ENCODE measurements at places on chromosomes 6 and 20.

DNA sequence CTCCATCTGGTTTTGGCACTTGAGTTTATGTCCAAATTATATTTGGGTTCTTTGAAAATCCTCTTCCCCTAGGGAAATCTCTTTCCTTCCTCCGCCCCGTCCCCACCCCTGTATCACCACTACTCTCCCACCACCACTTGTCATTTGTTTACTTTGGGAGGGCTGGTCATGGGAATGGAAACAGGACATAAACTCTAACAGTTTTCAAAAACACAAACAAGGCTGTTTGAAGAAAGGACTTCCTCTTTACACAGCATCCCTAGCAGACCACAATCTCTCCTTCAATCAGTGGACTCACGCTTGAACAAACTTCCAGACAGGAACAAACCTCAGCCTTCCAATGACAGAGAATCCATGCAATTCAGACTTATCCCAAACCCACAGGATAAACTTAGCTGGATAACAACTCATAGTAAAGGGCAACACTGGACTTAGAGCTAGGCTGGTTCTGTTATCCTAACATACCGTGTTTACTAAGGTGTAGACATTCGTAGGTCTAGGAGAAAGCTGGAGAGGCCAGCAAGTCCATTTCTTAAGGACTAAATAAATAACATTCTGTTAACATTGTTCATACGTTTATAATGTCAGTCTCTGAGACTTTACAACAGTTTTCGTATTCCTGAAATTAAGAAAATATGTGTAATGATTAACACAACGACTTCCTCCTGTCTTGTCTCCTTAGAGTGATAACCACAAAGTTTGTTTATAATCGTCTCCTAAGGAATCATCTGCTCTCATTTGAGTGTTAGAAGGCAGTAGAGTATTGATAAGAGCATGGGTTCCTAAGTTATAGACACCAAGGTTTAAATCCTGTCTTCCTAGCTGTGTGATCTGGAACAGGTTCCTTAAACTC lies 44.1 kb upstream of the CTAGE9 start:
- no peak for DNase-seq

DNA sequence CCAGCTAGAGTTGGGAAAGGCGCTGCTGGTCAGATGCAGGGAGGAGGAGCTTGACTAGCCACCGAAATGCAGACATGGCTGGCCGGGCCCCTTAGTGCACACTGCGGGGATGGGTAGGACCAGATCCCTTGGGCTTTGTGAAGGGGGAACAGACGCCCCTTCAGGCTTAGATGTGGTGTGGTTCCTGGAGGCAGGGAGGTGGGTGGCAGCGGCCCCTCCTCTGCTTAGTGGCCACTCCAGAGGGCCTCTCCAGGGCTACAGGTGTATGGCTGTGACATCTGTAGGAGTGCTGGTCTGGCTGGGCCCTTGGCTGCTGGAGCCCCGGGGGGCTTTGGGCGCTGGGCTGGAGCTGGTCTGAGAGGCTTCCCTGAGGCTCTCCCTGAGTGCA lies 5.9 kb downstream of the CCND3 start:
- DNase-seq = no peak

DNA sequence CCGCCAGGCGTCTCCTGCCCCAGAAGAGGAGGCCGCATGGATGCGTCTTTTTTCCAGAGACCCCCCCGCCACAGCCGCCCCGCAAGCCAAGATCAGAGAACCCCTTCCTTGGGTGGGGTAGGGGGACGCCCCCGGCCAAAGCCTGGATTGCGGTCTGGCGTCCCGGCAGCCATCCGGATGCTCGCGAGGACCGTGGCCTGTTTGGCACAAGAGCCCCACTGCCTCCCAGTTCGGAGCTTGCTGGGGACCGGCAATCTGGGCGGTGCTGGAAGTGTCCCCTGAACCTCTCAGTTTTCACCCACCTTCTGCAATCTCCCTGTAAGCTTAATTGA lies 924 bp downstream of the FAM162B start:
- DNase-seq = no peak

- DNase-seq = no peak
Measured at GRCh38 chr20:19787366-19787765, 29.3 kb downstream of the RIN2 start.

DNA sequence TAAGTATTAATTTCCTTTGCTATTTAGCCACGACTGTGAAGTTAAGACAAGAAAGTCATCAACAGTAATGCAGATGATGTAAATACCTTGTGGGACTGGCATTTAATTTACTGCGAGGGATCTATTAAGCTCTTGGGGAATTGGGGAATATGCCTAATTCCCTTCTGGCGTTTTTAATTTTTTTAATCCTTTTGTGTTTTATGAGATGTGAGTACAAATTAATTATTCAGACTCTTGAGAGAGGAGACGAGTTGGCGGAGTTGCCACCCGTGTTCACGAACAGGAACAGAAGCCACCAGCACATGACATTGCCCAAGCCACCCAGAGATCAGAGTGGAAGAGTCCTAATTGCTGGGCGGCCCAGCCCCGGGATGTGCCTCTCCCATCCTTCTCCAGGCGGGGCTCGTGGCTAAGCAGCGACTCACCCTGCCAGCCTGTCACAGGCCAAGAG lies 533 bp upstream of the CRYBG1 start:
- no peak for DNase-seq

- DNase-seq = no peak
Measured at GRCh38 chr6:20377623-20378265, 23.9 kb upstream of the E2F3 start.
